ENCODE measurements at places on chromosomes 4 and X.

DNA sequence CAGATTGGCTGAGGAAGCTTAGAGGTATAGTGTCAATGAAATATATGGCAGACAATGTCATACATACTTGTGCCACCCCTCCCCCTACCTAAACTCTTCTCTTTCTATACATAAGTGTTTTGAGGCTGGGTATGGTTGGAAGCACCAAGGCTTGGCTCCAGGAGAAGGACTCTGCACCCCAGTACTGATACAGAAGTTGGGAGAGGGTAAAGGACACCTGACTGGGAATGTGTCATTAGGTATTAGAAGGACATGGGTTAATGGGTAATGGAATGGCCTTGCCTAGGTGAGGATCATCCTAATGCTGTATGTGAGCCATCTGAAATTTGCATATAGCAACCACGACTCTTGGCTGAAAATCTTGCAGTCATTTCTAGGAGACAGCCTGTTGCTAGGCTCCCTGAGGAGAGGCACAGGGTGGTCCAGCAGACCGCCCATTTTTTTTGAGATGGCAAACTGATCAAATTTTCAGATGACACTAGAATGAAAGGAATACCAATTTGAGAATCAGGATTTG lies 26.8 kb upstream of the AP1S2 start:
- DNase-seq: no peak

- DNase-seq: no peak
Measured at GRCh38 chrX:45758319-45758718, 557.6 kb upstream of the DIPK2B start.

- DNase-seq: no peak
Measured at GRCh38 chrX:136146614-136147314, 569 bp upstream of the FHL1 start.

DNA sequence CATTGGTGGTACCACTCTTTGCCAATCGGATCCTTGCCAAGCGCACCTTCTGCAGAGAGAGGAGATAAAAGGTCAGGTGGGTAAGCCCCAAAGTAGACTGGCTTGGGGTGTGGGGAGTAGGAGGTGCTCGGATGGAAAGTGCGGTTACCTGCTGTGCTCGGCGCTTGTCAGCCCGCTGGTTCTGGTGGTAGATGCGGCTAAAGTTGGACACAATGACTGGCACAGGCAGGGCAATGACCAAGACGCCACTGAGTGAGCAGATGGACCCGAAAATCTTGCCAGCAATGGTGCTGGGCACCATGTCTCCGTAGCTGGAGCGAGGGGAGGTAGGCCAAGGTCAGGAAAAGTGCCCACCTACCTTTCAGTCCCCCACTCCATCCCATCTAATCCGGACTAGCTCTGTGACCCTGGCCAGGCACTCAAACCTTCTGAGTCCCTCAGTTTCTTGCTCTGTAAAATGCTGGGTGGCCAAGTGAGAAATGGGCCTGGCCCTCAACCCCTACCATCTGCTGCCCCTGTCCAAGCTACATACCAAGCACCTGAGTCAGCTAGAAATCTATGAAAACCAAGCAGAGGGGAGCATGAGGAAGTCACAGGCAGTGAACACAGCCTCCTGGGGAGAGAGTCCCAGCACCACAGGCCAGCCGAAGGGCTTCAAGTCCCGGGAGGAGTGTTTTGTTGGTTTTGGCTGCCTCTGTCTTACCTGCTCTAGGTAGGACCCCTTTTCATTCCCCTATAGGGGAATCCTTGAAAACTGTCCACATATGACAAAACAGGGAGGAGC lies 4.7 kb downstream of the KCND1 start:
- no peak for DNase-seq

DNA sequence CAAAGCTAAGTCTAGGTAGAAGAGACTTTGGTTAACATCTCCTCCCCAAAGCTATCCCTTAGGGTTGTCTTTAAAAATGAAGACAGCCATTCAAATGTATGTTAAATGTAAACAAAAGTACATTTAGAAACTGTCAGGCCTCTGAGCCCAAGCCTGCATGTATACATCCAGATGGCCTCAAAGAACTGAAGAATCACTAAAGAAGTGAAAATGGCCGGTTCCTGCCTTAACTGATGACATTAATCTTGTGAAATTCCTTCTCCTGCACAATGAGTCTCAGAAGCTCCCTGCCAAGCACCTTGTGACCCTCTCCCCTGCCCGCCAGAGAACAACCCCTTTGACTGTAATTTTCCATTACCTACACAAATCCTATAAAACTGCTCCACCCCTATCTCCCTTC lies 377.9 kb downstream of the FAM133A start:
- no peak for DNase-seq

Data from NCI-H1417 treated with DMSO at 0.1 percent for 48 hours (cell line).